ENCODE measurements at places on chromosomes 1 and 21.
A peak's percentile ranks its signal among the peaks of the same experiment; 100 is the strongest.

DNA sequence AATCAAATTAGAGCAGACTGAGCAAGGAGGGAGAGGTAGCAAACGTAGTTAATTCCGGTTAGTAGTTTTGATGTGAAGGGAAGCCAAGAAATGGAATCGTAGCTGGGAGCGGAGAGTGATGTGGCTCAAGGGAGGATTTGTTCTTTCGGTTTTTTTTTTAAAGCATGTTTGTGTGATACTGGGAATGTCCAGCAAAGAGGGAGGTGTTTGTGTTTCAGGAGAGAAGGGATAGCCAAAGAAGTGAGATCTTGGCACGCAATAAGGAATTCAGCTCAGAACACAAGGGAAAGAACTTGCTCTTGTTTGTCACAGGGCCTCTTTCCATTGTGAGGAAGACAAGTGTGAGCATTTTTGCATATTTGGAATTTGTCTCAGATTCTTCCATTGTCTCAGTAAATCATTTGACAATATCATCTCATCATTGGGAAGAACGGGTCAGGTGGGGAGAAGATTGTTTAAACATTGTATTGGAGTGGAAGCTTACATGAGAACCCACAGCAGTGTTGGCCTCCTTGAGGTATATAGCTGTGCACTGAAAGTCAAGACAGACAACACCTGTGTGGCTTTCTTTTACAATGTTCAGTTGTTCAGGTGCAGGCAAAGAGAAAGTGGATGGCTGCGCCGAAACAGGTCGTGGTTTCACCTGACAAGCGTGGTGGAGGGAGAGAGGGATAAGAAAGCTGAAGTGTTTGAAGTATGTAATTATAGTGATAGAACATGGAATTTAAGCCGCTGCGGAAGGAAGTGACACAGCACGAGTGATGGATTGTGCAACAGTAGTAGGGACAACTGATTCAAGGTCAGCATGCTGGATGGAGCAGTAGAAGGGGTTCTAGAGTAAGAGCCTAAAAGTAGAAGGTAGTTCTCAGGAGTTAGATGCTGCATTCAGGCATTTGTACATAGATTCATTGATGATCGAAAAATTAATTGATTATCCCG is 25.4 kb downstream of the FMN2 start:
- no peak for DNase-seq

GRCh38 chr1:58754073-58754613 is 29.7 kb downstream of the JUN start:
- DNase-seq: no peak

- no peak for DNase-seq
Measured at GRCh38 chr1:169550294-169550693, 36.0 kb downstream of the F5 start.

GRCh38 chr1:26302733-26303405 is 3.6 kb downstream of the UBXN11 start:
- DNase-seq: no peak

DNA sequence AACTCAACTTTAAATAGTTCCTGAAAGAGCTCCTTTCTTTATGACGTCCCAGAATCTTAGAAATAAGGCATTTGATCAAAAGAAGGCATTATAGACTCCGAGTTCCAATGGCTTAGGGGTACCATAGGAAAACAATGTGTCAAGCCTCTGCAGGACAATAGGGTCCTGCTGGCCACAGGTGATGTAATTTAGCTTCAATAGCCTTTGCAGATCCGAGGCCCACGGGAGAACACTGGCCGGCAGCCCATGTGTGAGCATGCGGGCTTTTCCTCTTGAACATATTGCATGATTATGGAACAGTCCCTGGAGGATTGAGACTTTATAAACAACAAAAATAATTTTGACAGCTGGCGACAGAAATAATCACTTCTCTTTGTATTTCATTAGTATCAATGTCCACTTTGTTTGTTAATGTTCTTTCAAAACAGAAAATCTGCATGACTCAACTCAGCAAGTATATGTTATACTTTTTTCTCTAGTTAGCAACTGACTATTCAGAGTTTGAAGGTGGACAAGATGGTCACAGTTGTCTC is 49.0 kb upstream of the NR5A2 start:
- no peak for DNase-seq

GRCh38 chr1:55302972-55303371 is 87.8 kb upstream of the USP24 start:
- no peak for DNase-seq

DNA sequence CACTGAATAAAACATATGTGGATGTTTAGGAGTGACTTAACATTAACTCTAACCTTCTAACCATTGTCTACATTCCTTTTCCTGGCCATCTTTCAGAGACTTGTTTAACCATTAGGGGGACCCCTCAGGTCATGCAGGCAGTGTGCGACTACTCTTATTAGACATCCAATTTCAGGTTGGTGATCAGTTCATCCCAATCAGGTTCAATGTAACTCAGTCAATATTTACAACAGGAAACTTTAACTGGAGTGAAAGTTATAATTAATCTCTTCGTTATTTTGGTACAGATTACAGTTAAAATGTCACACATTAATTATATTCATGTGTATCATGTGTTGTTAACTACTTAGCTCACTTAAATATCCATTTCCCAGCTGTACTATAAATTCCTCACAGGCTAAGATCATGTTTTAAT is 68.8 kb upstream of the RGS1 start:
- DNase-seq: peak; percentile 66

DNA sequence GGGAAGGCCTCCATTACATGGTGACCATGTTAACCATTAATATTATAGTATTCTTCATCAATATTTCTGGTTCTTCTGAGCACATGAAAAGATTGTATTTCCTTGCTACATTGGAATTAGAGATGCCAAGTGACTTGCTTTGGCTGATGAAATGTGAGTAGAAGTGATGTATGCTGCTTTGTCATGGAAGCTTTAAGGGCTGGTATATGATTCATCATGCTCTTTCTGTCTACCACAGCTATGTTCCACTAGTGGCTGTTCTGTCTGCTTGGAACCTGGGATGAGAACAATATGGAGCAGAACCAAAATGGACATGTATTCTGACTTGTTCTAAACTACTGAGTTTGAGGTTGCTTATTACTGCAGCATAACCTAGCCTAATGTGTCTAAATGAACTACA is 163.3 kb downstream of the TM2D1 start:
- DNase-seq: no peak

- no peak for DNase-seq
Measured at GRCh38 chr1:62428351-62428750, 8.5 kb upstream of the USP1 start.

DNA sequence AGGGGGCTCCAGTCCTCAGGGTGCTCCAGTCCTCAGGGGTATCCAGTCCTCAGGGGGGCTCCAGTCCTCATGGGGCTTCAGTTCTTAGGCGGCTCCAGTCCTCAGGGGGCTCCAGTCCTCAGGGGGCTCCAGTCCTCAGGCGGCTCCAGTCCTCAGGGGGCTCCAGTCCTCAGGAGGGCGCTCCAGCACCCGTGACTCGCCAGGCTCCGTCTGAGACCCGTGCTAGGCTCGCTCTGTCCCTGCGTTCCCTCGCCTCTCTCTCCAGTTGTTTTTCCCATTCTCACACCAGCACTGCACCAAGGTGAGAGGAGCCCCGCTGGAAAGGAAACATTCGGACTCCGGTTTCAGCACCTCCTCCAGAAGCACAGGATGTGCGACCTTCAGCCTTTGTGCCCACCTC is 9.4 kb upstream of the OR2M2 start:
- no peak for DNase-seq

DNA sequence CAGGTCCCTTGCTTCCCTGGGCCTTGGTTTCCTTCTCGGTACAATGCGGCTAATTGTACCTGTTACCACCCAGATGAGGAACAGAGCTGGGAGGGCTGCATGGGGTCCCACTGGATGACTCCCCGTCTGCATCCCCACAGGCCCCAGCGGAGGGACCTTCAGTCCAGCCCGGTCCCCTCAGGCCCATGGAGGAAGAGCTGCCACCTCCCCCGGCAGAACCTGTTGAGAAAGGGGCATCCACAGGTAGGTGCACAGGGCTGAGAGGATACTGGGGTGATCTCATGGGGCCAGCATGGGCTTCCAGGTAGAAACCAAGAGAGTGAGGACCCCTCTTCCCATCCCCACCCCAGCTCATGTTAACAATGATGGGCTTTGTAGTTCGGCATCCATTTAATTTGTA is 9.8 kb downstream of the FBLIM1 start:
- no peak for DNase-seq

DNA sequence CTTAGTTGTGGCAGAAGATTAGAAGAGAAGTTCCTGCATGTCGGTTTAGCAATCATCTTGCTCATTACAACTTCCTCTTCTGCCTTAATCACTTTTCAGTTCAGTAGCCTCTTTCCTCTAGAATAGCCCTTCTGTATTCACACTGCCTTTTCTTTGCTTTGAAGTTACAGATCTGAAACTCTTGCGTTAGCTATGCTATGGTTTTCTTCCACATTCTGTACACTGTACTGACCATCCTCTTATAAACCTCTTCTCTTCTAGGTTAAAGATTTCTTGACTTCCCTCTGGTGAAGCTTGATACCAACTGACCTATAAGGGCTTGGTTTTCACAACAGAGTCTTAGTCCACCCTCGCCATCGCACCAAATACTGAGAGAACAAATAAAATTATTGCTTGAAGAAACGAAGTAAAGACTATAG is 35.0 kb downstream of the C21orf91 start:
- peak; percentile 89 for DNase-seq

GRCh38 chr1:1013105-1013921 is at the start of gene ISG15:
Gene ISG15 (plus strand): TSS chr1:1013497. CDS start chr1:1013574, 77 bp downstream.
- peak; percentile 79 for DNase-seq

Measured in GM12878 (cell line).